Hepatic stellate cell (primary cell): ENCODE measurements at places on chromosomes 13 and 19.

- no peak for DNase-seq
Observed at GRCh38 chr13:97781891-97782305, 171.6 kb upstream of the IPO5 start.

DNA sequence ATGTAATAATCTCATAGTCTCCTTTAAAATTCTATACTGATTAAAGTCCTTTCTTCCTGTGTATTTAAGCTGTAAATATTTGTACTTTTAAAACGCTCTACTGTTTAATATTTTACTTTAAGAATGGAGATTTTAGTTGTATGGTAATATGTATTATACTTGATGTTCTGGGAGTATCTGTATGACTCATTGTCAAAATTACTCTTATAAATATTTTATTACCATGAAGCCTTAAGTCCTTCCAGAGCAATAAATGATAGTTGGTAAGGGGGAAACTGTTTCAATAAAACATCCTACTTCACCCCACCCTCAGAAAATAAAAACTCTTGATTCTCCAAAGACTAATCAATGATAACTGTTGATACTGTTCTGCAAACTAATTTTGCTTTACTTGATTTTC lies 6.4 kb downstream of the PCDH9 start:
- DNase-seq: no peak

- DNase-seq: peak; percentile 73
Observed at GRCh38 chr19:632579-633067, 714 bp downstream of the POLRMT start.

- no peak for DNase-seq
Observed at GRCh38 chr19:41888926-41889325, 5.9 kb downstream of the ARHGEF1 start.

DNA sequence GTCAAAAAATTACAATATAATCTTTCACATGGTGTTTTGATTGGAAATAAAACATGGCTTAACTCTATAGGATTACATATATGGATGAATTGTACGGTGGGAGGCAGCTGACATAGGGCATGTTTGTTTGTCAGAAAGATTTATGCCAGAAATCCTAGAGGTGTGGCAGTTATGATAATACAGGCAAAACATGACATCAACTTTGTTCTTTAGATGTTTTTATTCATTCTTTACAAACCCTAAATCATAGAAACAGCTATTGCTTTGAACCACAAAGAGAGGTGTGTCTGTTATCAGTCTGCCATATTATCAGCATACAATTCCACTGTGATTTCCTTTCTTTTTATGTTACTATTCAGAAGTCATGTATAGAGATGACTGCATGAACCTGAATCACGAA lies 8.2 kb upstream of the CLDN10 start:
- no peak for DNase-seq
